Amniotic stem cell (primary cell): ENCODE measurements at places on chromosomes 5 and 9.

GRCh38 chr9:120698766-120699165 lies 15.5 kb downstream of the MEGF9 start:
- no peak for DNase-seq

DNA sequence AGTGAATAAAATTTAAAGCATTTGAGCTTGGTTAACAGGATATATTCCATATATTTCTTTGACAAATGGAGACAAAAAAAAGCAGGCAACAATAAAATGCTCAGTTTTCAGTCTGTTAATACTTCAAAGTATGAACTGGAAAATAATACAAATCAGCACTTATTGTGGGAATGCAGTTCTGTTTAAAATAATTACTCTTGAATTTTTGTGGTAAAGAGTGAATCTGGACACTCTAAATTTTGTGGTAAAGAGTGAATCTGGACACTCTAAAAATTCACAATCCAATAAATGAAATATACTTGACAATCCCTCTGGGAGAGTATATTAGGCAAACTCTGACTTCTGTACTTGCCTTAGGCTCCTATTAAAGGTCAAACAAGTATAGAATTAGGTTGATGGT lies 141.9 kb upstream of the RASA1 start:
- no peak for DNase-seq

GRCh38 chr5:36885566-36886485 lies 9.3 kb downstream of the NIPBL start:
- no peak for DNase-seq

DNA sequence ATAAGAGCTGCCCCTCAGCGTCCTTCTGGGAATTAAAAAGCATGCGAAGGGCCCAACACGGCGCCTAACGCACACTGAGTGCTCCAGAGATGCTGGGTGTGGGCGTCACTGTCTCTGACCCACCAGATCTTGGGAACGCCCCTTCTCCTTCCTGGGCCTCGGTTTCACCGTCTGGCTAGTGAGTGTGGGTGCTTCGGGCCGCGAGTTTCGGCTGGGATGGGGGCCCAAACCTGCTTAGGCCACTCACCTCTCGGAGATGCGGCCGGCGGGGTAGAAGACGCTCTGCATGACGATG lies 3.7 kb downstream of the PIP5KL1 start:
- DNase-seq, result no peak

- no peak for DNase-seq
Observed at GRCh38 chr9:113673726-113674125, 202.4 kb upstream of the ZNF618 start.
